Hypothalamus (tissue), 51 donors: ENCODE measurements at places on chromosomes 7 and 10.
A peak's percentile ranks its signal among the peaks of the same experiment; 100 is the strongest.

- DNase-seq: no peak
These were observed 58.2 kb upstream of the DNAAF5 start for GRCh38 chr7:668139-668931.

GRCh38 chr10:28942012-28942411 lies 264.7 kb downstream of the BAMBI start:
- DNase-seq: no peak

DNA sequence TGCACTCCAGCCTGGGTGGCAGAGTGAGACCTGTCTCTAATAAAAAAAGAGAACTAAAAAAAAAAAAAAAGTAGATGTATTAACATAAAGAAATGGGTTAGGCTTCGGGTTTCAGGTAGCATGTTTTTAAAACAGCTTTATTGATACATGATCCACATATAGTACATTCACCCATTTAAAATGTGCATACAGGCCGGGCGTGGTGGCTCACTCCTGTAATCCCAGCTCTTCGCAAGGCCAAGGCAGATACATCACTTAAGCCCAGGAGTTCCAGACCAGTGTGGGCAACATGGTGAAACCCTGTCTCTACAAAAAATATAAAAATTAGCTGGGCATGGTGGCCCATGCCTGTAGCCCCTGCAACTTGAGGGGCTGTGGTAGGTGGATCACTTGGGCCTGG lies 39.5 kb downstream of the SNX10 start:
- no peak for DNase-seq

DNA sequence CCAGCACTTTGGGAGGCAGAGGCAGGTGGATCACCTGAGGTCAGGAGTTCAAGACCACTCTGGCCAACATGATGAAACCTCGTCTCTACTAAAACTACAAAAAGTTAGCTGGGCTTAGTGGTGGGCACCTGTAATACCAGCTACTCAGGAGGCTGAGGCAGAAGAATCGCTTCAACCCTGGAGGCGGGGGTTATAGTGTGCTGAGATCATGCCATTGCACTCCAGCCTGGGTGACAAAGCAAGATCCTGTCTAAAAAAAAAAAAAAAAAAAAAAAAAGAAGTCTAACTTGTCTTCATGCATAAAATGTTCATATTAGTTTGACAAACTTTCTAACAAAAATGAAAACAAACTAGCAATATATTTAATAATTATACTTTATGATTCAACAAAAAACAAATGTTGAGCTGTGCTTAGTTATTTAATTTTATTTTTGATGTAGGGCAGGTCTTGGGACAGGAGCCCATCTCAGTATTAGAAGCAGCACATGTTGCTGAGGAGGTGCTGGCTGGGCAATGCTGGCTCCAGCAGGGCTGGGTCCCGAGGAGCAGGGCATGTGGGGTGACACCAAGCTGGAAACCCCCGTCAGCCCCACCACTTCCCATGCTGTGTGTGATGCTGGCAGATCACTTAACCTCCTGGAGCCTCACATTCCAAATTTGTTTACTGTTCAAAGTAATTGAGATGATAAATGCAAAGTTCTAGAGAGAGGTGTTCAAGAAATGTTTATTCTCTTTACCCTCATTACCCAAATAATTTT lies 335.3 kb upstream of the KLF6 start:
- DNase-seq: no peak

- DNase-seq: no peak
These were observed 81.0 kb upstream of the STK17A start for GRCh38 chr7:43501870-43502269.

GRCh38 chr10:79018521-79019011 lies 50.2 kb upstream of the ZMIZ1 start:
- no peak for DNase-seq

- peak; percentile 68 for DNase-seq
These were observed 52.9 kb downstream of the ZNF467 start for GRCh38 chr7:149720372-149721083.

- DNase-seq: no peak
These were observed 2.9 kb downstream of the LRRTM3 start for GRCh38 chr10:66928776-66929175.

GRCh38 chr10:131223422-131223821 lies 88.1 kb downstream of the TCERG1L start:
- DNase-seq: no peak

- DNase-seq: no peak
These were observed 14.0 kb downstream of the SLC29A4 start for GRCh38 chr7:5296611-5297226.

DNA sequence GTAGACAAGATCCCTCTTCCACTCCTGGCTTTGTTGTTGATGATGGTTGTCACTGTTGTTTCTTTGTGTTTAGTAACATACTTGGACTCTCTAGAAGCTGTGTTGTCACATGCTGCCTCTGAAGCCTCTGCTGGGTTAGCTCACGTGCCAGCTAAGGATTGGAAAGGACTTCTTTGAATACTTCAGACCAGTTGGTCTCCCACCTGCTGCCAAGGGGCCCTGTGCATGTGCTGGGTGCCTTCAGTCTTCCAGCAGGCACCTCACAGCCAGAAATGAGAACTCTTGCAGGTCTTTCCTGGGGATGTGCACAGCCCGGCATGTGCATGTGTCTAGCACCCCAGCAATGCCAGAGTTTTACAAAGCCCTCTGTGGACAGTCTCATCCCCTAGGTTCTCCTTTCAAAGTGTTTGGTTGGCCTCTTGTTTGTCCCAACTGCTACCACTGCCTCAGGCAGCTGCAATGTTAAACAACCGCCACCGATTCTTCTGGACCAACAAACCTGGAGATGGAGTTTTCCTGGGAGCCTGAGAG lies 21.7 kb upstream of the NCAPG2 start:
- DNase-seq: no peak

DNA sequence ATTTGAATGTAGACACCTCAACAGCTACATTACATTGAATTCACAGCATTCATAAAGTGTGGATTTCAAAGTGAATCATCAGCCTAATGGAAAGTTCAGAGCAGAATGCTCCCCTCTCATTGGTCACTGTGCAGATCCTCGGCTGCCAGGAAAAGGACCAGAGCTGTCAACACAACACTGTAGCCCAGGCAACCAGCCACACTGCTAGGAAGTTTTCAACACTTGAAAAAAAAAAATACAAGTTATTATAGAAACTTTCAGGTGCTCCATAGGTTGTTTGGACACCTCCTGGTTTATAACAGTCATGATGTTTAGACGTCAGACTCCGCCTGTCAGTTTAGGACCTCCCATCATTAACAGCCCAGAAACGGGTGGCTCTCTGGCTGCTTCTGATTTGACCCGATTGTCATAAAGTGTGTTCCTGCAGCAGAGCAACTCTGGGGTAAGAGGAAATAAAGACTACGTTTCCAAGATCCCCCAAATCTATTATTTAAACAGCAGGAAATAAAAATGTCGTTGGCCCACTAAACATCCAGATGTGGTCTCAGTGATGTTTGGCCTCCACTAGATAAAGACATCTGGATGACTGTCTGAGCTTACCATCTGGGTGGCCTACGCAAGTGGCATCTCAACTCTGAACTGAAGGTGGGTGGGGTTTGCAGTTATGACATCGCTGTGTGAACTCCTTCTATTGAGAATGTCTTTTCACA lies 117.4 kb downstream of the CABCOCO1 start:
- no peak for DNase-seq

- no peak for DNase-seq
These were observed 110.1 kb downstream of the CDK14 start for GRCh38 chr7:90706072-90706716.

- no peak for DNase-seq
These were observed 75.7 kb downstream of the CDH23 start for GRCh38 chr10:71472466-71472865.

GRCh38 chr7:13800694-13801448 lies 188.6 kb downstream of the ETV1 start:
- DNase-seq: no peak

- DNase-seq: no peak
These were observed 21.4 kb upstream of the ZNF273 start for GRCh38 chr7:64881461-64882287.

DNA sequence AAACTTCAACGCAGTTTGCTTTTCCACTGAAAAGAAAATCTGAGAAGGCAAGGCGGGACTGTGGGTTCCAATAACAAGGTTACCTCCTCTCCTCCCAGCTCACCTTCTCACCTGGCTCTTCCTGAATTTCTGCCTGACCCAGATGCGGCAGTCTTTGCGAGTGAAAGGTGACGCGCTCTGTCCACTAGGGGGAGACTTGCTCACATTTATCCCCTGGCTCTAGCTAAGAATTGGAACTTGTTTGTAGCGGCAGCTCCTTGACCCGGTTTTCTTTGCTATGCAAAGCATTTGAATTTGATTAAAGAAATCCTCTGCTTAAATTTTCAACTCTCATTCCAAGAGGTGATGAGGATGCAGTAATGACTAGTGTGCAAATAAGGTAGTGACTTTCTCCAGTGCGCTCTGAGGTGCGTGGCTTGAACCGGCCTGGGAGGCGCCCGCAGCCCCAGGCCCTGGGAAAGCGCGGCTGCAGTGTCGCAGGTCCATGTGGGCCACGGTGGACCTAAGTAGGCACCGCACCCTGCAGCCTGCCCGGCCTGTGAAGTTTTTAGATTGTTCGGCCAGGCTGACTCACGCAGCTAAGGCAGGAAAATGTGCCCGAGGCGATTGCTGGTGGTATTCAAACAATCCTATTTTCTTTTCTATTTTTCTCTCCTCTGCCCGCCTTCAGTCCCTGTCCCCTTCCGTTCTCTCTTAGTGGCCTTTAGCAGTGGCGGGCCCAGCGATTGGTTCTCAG lies 336.9 kb upstream of the NPSR1 start:
- peak; percentile 14 for DNase-seq

GRCh38 chr7:107115762-107116540 lies 52.9 kb upstream of the HBP1 start:
- no peak for DNase-seq

DNA sequence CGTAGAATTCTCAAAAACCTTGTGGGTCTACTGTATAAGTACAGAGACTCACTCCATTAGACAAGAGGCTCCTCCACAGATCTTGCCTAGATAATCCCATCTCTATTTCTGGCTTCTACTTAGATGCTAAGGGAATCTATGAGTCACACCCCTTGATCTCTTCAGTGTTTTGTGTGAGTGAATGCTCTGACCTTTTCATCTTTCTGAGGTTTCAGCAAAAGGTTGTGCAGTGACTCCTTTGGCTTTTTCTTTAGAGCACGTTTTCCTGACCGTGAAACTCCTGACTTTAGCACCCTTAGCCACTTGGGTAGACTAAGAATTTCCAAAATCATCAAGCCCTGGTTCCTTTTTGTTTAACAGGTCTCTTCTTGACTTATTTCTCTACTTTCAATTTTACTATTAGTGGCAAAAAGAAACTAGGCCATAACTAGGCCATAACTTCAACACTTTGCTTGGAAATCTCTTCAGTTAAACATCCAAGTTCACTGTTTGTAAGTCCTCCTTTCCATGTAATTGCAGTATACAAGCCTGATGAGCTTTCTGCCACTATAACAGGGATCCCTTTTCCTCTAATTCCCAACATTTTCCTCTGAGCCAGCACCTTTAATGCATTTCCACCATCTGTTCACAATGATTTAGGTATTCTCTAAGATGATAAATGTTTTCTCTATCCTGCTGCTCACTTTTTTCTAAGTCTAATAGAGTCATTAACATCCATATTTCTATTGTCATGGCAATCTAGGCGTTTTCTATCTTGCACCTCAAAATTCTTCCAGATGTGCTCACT lies 19.4 kb downstream of the COPG2 start:
- no peak for DNase-seq

DNA sequence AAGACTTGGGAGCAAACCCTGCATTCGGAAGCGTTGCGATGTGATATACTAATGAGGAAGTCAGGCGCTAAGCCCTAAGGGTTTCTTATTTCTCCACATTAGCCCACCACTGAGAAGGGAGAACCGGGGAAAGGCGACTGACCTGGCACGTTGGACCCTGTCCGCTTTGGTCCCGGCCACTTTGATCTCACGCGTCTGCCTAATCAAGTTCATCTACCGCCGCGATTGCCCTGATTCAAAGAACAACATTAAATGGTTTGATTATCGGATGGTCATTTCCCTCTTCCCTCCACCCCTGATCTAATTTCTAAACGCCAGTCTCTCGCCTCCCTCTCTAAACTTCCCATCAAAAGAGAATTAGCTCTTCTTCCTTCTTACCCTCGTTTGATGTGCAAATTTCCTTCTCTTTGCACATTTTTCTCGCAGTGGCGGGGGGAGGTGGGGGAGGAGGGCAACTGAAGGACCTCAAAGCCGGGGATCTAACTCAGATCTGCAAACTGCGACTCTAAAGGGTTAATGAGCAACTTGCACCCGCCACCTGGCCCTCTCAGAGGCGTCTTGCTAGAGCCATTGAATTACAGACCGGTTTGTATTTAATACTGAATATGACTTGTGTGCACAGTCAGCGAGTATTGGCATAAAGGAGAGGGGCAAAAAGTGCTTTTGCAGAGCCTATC lies 687 bp upstream of the DKK1 start:
- DNase-seq: peak; percentile 2

DNA sequence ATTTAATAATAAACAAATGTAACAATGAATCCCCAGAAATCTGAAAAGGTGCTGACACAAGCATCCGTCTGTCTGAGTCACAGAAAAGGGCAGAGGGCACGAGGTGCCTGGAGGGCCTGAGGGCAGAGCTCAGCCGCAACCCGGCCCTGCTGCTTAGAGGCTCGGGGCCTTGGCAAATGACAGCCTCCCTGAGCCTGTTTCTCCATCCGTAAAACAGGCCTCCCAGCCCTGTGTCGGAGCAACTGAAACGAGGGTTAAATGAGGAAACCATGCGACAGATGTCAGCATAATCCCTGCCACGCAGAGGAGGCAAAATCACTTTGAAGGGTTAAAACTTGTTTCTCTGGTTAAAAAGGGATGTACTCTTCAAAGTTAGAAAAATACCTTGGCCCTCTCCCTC lies 24.9 kb downstream of the NUDT1 start:
- no peak for DNase-seq

DNA sequence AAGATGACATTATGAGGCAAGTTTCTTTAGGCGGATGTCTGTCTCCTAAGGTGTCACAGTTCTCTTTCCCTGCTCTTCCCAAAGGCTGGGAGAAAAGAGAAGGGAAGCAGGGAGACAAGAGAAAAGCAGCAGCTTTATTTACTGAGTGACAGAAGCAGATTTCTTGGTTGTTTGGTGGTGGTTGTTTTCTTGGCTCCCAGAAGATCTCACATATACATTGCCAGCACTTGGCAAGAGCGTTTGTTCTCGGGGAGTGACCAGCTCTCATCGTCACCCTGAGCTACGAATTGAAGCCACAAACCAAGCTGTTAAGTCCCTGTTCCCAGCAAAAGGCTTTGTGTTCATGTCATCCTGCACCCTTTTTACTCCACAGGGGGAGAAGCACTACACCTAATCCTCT lies 11.4 kb downstream of the CDHR3 start:
- no peak for DNase-seq

GRCh38 chr7:5691606-5692005 lies 89.9 kb downstream of the RNF216 start:
- DNase-seq: no peak

- no peak for DNase-seq
These were observed 495.2 kb upstream of the ADARB2 start for GRCh38 chr10:2232479-2232878.
